ENCODE measurements at places on chromosomes 7 and 10.
A peak's percentile ranks its signal among the peaks of the same experiment; 100 is the strongest.

DNA sequence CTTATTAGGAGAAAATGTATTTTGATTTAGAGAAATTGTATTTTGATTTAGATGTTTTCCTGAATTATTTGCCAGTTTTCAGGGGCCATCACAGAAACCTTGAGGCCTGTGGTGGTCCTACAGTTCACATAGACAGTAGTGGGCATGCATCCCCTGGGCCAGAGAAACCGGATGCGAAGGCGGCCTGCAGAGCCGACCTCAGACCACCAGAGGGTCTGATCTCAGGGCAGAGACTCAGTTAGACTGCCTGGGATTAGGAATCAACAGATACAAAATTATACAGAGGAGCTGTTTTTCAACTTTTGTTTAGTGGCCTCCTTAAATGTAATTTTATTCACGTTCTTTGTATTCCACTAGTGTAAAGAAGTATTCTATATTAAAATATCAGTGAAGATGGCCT, 158.4 kb downstream of the PAXIP1 start:
- no peak for DNase-seq

- DNase-seq: peak; percentile 5
These were observed 45.4 kb downstream of the FBXW4 start for GRCh38 chr10:101649525-101650085.

- no peak for DNase-seq
These were observed 25.6 kb downstream of the IRF5 start for GRCh38 chr7:128963327-128963757.

DNA sequence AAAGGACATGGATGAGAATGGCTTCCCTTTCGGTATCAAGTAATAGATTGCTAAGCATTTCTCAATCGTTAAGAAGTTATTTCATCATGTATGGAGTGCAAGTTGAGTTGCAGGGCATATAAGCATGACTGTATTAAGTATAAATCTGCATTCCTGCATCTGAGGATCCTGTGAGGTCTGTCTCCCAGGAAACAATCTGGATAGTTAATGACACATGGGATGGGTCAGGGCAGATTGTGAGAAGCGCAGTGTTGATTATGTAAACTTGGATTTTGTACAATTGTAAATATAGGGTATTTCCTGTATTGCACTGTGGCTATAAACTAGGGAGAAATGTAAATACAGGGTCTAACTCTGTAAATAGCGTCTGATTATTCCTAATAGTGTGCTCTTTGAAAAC, 102.6 kb downstream of the PLXDC2 start:
- no peak for DNase-seq

DNA sequence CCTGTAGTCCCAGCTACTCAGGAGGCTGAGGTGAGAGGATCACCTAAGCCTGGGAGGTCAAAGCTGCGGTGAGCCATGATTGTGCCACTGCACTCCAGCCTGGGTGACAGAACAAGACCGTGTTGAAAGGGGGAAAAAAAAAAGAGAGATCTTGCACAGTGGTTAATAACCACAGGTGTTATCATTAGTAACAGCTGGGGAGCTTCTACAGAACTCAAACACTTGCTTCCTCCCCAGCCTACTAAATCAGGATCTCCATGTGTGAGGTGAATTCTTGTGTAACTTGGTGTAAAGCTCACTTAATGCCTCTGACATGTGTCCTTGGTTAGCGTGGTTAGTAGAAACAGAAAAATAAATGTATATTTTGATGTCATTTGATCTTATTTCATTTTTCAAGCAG, 43.9 kb upstream of the BMS1 start:
- peak; percentile 90 for DNase-seq

- DNase-seq: no peak
These were observed 336.9 kb upstream of the C7orf33 start for GRCh38 chr7:148253629-148254028.

- DNase-seq: no peak
These were observed 8.1 kb downstream of the FRMD4A start for GRCh38 chr10:14322526-14323188.

DNA sequence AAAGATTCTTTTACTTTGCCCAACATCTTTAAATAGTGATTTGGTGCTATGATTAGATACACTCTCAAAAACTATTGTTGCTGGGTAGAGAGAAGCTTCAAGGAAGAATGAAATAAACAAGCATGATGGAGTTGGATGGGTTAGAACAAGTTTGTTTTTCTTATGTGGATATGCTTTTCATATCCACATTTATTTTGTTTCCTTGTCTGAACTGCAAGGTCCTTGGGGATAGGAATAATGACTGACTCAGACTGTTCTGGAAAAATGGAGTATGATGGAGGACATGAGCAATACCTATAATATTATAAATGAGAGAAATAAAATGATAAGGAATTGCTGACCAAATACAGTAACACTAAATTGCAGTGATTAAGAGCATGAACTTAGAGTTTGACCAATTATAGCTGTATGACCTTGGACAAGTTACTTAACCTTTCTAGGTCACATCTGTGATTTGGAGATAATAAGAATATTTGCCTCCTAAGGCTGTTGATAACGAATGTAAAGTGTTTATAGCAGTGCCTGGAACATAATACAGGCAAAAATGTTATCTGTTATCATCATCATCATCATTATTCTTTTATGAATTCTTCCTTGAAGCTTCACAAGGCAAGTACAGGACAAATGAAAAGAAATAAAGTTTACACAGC, 847.5 kb downstream of the LRMDA start:
- no peak for DNase-seq

DNA sequence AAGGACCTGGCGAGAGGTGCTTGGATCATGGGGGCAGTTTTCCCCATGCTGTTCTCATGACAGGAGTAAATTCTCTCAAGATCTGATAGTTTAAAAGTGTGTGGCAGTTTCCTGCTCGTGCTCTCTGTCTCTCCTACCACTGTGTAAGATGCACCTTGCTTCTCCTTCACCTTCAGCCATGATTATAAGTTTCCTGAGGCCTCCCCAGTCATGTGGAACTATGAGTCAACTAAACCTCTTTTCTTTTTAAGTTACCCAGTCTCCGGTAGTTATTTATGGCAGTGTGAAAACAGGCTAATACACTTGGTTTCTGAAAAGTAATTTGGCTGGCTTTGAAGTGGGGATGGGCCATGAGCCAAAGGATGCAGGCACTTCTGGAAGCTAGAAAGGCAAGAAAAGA, 268.0 kb upstream of the KAT6B start:
- DNase-seq: no peak

GRCh38 chr7:132518102-132518838, 58.0 kb downstream of the PLXNA4 start:
- peak; percentile 64 for DNase-seq

DNA sequence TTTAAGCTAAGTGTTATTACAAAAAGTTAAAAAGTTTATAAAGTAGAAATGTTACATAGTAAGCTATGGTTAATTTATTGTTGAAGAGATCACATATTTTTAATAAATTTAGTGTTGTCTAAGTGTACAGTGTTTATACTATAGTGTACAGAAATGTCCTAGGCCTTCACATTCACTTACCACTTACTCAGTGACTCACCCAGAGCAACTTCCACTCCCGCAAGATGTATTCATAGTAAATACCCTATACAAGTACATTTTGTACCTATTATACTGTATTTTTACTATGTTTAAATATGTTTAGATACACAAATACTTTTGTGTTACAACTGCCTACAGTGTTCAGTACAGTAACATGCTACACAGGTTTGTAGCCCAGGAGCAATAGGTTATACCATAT, 69.2 kb downstream of the DNAJC1 start:
- no peak for DNase-seq

GRCh38 chr10:966466-967235, 21.6 kb upstream of the GTPBP4 start:
- DNase-seq: no peak

DNA sequence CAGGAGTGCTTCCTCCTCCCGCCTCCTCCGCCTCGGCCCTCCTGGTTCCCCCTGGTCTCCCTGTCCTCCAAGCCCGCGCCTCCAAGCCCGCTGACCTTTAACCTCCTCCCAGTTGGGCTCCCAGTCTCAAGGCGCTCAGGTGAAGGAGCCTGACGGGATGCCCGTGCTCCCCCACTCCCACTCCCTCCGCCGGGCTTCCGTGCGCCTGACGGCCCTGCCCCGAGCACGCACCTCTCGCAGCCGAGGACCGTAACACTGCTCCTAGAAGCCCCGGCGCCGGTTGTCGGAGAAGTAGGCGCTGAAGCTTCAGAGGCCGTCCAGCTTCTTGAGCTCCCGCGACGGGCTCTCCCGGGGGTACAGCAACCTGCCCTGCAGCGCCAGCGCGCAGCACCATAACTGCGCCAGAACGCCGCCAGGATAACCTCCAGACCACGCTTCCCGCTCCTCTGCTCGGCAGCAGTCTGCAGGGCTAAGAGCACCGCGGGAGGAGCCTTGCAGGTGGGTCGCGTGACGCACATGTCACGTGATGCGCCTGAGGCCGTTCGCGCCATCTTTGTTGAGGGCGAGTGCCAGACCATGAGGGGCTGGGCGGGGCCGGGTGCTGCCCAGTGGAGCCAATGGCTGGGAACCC, 71.0 kb upstream of the ZNF479 start:
- DNase-seq: no peak

DNA sequence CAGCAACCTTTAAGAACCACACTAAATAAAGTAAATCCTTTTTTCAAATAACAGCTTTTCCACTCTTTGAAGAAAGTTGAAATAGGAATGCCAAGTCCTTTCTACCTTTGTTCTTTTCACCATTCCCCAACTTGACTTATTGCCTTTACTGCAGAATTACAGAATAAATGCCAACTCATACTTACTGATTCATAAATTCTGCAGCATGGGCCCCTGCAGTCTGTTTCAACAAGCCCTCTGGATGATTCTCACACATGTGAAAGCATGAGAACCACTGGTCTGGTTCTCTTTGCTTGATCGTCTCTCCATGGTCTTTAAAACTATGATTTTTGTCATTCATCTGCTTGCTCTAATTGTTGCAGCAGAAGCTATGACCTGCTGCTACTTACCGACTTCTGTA, 56.1 kb downstream of the HACD1 start:
- DNase-seq: no peak

GRCh38 chr7:1664711-1665548, 5.1 kb upstream of the ELFN1 start:
- peak; percentile 66 for DNase-seq

DNA sequence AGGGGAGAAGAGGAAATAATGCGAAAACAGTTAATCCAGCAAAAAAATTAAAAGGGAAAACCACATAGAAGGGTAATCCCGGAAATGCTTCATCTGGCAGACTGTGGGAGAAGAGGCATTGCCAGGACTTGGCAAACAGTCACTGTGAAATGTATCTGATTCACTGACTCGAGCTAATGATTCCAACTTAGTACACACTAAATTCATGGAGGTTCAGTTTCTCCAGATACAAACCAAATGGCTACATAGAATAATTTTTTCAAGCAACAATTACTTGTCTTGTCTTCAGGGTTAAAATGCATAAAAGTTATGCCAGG, 36.4 kb downstream of the GDI2 start:
- DNase-seq: no peak

- DNase-seq: no peak
These were observed 476.5 kb downstream of the SUGCT start for GRCh38 chr7:40611095-40611871.

- DNase-seq: no peak
These were observed 9.6 kb downstream of the FAM53B start for GRCh38 chr10:124734311-124735166.

All from hematopoietic multipotent progenitor cell treated with erythropoietin and hydrocortisone succinate and interleukin-3 and kit ligand, for 4 days (in vitro differentiated cells).